Activated CD4-positive, alpha-beta T cell treated with anti-CD3 and anti-CD28 coated beads, Interleukin-2, amount 10 ng/mL, durations not matched to agents 7 days and 5 days (primary cell): ENCODE measurements at places on chromosomes 4 and X.

- no peak for DNase-seq
These were observed 121.8 kb downstream of the GPR143 start for GRCh38 chrX:9643807-9644206.

DNA sequence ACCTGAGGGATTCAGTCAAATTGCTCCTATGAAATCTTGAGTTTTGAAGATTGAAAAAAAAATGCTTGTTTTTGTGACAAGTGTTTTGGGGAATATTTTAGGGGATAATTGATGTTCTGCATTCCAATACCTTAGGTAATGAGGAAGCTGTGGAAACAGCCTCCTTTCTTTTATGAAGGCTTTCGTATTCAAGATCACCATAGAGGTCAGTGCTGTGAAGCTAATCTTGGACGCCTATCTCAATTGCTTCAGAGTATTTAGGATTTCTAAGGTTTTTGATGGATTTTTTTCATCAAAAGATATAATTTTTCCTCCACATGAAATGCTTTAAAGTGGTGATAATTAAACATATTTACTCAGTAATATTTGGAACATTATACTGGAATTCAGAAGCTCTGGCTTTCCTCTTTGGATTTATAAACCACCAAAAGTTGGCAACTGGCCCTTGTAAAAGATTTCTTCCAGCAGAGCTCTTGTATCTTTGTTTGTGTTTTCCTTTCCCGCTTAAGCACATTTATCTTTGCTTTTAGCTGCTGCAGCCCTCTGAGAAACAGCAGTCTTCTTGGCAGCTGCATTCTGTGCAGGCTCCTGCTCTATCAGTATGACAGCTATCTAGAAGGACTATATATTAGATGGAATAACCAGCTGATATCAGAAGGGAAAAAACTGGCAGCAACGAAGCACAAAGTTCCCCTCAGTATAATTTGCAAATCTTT lies 63.7 kb downstream of the HMGB2 start:
- no peak for DNase-seq

DNA sequence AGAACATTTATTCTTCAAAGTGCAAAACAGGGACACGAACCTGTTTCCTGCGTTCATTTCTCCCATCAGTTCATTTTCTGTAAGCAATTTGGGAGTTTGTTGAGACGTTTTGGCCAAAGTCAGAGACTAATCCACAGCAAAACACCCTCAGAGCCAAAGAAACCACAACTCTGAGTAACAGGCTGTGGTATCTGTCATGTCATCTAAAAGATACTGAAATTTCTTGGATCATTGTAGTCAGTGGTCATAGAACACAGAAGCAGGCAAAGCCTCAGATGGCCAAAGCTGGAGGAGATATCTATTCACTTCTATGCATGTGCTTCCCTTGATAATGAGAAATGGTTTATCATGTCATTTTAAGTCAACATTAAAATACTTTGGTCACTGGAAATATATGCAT lies 485.6 kb upstream of the GALNT7 start:
- no peak for DNase-seq

DNA sequence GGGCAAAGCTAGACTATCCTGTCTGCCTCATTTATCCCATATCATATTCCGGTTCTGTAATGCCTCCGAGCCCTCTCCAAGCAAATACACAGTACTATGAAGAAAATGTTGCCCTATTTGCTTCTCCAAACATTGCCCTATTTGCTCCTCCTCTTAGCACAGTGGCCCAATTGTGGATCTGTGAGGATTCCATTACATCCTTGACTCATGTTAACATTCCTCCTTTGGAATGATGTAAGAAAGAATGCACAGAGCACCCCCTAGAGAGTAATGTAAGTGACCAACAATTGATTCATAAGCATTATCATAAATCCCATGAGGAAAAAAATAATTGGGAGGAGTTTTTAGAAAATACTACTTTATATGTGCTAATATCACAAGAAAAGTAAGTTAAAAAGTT lies 11.3 kb upstream of the BTC start:
- DNase-seq, result no peak

- no peak for DNase-seq
These were observed 87.4 kb upstream of the ETNPPL start for GRCh38 chr4:108850219-108850649.

DNA sequence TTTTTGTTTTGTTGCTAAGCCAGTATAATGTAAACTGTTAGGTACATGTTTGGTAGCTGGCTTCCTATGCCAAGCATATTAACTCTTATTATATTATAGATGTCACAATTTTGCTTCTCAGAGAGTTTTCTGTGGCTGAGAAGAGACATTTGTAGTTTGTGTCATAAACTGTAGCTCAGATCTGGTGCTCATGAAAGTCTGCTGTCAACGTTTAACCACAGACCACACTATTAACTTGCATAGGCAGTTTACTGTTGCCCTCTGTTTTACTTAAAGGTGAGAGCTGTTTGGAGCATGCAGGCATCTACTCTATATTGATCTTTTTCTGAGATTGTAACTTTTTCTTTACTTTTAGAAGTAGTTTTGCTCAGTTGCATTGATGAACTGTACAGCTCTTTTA lies 166.8 kb downstream of the TLL1 start:
- no peak for DNase-seq

- no peak for DNase-seq
These were observed 1317.4 kb upstream of the TENM3 start for GRCh38 chr4:180925805-180926204.

DNA sequence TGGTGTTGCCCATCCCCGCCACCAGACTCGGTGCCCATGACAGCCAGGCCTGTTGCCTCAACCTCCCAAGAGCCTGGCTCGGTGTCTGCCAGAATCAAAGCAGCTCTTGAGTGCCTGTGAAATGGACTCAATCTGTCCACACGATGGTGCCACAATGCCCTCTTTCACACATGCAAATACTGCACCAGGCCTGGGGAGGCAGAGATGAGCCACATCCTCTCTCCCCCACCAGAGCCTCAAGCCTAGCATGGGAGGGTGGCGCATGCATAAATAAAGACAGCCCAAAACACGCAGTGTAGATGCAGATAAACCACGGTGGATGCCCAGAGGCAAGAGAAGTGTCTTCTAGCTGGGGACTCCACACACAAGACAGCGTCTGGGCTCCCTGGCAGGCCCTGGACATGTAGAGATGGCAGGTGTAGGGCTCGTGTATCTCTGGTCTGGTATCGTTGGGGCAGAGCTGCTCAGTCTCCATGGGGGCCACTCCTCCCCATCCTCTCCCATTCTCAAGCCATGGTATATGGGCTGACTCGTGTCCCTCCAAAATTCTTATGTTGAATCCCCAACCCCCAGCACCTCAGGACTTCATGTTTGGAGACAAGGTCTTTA lies 65.6 kb downstream of the JAKMIP1 start:
- peak; percentile 64 for DNase-seq

DNA sequence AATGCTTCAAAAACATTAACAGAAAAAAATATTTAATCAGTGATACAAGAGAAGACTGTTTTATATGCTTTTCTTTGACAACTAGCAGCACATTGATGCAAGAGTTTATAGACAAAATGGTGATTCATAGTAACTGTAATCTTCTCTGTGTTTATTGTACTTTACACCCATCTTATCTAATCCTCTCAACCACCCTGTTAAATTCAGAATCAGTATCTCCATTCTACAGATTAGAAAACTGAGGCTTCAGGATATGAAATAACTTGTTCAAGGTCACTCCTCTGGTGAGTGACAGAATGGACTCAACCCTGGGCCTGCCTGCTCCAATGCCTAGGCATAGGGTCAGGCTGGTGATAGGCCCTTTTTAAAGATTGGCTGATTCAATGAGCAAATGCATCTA lies 26.1 kb upstream of the TMEM184C start:
- no peak for DNase-seq
